ENCODE measurements at places on chromosomes 6 and 20.
A peak's percentile ranks its signal among the peaks of the same experiment; 100 is the strongest.

- DNase-seq = no peak
Observed at GRCh38 chr6:38136547-38136946, 317.0 kb downstream of the ZFAND3 start.

- DNase-seq = peak; percentile 64
Observed at GRCh38 chr20:53939572-53940359, 130.6 kb downstream of the BCAS1 start.

DNA sequence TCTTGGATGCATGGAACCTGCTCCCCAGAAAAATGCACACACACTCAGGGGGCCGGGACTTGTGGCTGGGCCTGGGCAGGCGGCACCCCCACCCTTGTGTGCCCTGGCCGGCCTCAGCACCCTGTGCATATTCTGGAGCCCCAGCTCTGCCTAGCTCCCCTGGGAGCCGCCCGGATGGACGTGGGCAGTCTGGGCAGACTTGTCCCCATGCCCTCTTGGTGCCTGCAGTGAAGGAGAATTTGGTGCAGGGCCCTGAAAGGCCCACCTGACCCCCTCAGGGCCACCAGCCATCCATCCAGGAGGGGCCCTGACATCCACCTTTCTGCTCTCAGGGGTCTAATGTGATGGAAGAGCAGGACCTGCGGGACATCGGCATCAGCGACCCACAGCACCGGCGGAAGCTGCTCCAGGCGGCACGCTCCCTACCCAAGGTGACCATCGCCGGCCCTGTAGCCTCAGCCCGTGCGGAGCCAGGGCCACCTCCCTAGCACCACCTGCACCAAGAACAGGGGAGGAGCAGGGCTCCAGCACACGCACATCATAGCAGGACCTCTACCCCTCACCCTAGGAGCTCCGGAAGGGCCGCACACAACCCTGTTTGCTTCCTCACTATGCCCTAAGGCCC lies 62.8 kb downstream of the TCP11 start:
- DNase-seq = no peak

DNA sequence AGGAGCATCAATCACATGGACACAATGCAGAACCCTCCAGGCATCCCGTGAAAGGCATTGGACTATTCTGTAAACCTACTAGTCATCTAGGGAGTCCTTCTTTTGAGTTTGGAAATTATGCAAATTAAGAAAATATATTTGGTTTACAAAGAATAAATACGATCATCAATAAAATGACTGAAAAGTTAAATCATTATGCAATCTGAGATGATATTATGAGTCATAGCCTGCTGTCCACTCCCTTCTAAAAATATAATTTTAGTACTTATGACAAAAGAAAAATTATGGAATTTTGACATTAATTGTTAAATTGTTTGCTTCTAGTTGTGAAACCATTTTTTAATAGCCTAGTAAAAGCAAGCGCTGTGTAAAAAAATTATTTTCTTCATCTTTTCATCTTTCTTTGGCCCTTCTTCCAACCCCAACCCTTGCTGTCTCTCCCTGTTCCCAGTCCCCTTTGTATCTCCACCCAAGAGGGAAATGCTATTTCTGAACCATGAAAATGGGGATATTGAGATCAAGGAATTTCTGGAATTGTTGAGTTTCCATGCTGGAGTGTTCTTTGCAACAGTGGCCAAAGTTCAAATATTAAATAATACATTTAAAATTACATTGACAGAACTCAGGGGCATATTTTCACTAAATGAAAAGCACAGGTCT lies 599.8 kb downstream of the COL12A1 start:
- DNase-seq = no peak

- DNase-seq = no peak
Observed at GRCh38 chr20:36791862-36792261, 18.3 kb upstream of the DSN1 start.

DNA sequence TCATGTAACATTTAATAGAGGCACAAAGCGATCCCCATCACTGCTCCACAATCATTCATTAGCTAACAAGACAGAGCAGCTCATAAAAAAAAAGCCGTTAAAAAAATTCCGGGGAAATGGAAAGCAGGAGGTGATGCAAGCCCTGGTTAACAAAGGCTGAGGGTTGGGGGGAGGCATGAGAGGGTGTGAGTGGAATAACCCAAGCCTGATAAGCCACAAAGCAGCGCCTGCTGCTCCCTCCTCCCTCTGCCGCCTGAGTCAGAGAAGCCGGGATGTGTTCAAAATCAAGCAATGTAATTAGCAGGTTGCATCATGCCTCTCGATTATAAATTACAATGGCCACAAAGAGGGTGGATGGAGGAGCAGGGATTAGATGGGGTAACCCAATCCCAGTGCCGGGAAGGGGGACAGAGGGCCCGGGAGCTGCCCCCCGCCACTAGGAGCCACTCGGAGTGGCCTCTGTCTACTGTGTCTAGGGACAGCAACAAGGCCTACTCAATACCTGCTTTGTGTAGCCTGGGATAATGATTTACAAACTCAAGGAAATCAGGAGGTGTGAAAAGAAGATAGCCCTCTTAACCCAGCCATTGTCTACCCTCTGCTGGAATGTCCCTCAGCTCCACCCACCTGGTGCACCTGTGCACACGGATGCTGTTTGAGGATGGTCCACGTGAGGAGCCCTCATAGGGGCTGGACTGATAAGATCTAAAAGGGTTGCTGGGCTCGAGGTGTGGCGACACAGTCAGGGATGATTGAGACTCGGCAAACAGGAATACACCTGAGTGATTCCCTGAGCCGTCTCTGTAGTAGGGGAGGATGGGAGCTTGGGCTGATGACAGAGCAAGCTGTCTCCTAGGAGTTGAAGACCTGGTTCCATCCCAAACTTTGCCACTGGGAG lies 156.9 kb downstream of the VEGFA start:
- DNase-seq = no peak

DNA sequence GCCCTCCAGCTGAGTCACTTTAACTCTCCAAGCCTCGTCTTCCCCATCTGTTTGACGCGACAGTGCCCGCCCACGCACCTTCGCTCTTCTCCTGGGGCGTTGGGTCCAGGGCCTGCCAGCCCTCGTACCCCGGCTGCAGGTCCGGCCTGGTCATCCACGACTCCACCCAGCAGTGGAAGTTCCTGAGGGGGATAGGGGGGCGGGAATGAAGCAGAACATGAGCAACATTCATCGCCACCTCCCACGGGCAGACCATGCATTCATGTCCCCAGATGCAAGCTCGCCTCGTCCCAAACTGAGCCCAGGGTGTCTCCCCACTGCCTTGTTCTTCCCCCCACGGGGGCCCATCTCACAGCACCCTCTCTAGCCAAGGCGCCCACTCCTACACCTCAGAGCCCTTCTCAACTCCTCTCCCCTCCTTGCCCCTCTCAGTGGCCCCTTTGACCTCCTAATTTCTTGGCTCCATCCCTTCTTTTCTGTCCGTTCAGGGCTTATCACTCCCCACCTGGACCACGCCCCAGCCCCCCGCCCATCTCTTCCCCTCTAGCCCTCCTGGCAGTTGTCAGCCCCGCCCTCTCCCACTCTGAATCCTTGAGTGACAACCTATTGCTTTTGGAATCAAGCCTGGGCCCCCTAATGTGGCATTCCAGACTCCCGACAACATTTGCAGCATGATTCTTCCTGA lies 23.7 kb downstream of the TGM2 start:
- no peak for DNase-seq

DNA sequence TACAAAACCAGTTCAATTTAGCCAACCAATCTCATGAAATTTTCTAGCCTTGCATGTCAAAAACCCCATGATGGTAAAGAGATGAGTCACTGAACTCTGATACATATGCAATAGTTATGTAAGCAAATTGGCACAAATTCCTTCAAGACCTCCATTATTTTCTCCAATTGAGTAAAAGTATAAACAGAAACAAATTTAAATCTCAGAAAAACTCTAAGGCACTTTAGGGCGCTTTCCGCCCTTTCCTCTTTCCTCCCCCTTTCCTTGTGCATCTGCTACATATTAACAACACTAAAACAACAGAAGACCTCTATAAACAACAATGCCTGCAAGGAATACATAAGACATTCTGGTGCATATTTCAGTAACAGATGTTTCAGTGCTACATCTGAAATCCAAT lies 48.5 kb downstream of the KIF13A start:
- DNase-seq = no peak

GRCh38 chr6:16991981-16992629 lies 109.7 kb upstream of the STMND1 start:
- DNase-seq = no peak

GRCh38 chr6:6516666-6517458 lies 71.7 kb upstream of the LY86 start:
- DNase-seq = no peak

Data from stimulated activated CD4-positive, alpha-beta T cell treated with anti-CD3 and anti-CD28 coated beads, Interleukin-15, amount 100 ng/mL, for 48 hours (primary cell).